Calu3 (cell line): ENCODE measurements at places on chromosomes 3 and 15.
A peak's percentile ranks its signal among the peaks of the same experiment; 100 is the strongest.

- DNase-seq = no peak
Measured at GRCh38 chr15:62071711-62072308, 5.0 kb downstream of the C2CD4A start.

- no peak for DNase-seq
Measured at GRCh38 chr3:184391266-184391665, 11.4 kb downstream of the CHRD start.

DNA sequence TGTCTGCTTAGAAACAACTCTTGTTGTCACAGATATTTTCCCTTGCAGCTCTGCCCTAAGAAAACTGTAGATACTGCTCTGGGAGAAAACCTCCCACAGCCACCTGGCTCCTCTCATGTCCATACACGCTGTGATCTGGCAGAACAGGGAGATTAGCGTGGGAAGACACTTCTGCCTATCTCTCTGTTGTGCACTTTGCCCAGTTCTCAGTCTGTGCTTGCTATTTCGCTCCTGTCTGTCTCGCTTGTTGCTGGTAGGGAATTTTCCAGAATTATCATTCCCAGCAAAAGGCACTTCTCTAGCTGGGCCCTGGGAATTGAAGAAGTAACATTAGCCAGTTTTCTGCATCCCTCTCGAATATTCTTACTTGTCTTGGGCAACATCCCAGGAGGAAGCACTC, 8.1 kb upstream of the GATM start:
- DNase-seq = no peak

DNA sequence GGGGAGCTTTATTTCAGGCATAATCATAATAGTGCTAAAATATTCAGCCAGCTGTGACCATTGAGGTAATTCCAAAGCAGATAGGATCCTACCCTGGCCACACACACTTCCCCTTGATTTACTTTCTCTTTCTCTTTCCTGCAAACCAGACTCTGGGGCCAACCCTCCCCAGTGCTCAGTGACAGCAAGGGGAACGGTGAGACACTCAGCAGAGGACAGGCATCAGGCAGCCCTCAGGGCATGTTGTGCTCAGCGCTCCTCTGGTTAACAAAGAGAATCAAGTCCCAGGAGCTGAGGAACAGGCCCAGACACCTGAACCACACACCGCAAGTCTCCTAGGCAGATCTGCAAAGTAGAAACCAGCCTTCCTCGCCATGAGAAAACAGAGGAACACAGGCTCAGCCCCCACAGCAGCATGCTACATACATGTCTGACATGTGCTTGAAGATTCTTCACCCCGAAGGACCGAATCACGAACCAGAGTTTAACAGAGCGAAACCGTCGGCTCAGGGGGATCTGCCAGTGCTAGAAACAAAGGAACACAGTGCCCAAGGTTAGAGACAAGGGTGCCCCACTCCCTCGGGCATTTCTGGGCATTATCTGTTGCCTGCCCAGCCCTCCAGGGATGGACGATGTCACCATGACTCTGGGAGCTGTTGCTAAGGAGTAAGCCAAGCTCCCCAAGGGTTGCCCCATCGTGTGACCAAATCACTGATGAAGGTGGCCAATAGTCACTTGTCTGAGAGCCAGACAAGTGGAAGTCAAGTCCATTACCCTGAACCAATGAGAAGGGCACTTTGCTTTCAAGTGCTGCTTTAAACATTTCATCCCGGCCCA, 17.5 kb downstream of the HDC start:
- no peak for DNase-seq

DNA sequence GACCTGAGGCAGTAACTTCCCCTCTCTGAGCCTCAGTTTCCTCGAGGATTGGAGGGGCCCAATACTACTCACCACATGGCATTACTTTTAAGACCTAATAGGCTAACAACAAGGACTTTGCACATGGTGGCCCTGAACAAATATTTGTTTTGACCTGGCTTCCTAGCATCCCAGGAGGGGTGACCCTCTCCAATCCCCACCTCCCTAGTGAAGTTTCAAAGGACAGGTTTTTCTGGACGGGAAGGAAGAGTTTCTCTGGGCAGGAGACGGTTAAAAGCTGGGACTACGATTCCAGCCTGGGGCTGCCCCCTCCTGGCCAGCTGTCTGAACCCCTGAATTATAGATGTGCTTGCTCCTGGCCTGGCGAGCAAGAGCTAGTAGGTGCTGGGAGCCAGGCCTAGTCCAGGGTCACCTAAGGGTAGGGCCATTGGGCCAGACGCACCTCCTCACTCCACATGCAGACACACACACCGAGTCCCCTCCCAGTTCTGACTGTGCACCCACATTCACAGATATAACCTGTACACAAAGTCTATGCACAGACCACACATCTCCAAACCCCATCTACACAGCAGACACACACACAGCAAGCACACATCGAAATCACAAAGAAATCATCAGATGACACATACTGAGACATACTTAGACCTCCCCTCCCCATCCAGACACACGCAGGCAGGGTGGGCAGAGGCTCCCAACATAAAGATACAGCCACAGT, 2.7 kb upstream of the ISL2 start:
- peak; percentile 50 for DNase-seq

DNA sequence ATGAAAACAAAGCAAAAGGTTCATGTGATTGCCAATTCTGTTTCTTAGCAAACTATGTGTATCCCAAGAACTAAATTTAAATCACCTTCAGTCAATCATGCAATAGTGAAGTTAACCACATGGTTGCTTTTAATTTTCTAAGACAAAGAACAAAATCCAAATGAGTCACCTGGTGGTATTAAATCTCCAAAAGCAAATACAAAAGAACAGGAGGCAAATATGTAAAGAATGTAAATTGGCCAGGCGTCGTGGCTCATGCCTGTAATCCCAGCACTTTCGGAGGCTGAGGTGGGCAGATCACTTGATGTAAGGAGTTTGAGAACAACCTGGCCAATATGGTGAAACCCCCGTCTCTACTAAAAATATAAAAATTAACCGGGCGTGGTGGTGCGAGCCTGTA, 54.2 kb upstream of the PIK3R4 start:
- peak; percentile 33 for DNase-seq

DNA sequence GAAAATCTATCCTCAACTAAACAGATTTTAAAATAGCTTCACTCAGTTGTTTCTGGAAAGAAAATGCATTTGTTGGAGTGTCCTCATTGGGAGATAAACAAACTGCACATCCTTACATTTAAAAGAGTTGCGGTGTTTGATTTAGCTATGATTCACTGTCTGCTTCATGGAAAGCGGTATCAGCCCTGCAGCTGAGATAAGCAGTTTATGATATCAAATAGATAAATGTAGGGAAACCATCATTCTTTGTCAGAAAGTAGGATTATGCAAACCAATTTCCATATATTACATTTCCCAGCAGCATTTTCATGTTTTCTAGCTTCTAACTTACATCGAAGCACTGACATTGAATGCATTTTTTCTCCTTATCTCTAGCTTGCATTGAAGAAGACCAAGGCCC, 698.9 kb downstream of the DIPK2A start:
- no peak for DNase-seq

DNA sequence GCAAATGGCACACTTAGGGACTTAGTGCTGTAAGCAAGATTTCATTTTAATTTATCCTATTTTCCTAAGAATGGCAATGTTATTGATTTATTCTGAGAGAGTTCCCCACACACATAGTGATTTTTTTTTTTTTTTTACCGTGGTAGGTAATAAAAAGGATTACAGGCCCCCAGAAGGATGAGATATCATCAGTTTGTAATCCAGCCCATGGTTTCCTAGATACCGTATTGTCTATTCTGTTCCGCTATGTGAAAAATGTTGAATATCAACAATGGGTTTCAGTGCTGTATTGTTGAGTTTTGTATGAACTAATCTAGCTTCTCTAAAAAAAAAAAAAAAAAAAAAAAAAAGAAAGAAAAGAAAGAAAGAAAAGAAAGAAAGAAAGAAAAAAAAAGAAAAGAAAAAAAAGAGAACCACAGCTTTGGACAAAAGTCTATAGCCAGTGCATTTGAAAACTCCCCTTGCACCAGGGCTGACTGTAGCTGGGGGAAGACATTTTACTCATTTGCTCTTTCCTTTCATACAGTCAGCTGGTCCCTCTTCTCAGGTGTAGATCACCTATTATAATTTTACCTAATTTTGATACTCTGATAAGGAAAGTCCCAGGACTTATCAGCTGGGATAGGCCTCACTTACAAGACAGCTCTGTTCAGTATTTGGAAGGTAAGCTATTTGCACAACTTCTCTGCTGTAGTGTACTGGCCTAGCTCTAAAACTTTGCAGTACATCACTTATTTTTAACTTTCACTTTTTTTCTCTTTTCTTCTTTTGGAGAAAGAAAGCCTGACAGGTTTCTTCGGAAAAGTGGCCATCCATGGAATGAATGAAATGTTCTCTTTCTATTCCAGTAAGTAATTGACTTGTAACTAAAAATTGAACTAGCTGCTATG, 101.4 kb upstream of the SOX2 start:
- DNase-seq = no peak

- no peak for DNase-seq
Measured at GRCh38 chr3:66121318-66121717, 82.6 kb upstream of the MAGI1 start.

DNA sequence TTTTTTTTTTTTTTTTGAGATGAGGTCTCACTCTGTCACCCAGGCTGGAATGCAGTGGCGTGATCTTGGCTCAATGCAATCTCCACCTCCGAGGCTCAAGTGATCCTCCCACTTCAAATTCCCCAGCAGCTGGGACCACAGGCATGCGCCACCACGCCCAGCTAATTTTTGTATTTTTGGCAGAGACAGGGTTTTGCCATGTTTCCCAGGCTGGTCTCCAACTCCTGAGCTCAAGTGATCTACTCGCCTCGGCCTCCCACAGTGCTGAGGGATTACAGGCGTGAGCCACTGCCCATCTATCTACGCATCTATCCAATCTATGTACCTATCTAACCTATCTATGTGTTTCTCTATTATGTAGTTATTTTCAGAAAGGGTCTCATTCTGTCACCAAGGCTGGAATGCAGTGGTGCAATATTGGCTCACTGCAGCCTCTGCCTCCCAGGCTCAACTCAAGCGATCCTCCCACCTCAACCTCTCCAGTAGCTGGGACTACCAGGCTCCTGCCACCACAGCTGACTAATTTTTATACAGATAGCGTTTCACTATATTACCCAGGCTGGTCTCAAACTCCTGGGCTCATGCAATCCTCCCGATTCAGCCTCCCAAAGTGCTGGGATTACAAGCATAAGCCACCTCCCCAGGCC, 20.2 kb upstream of the GPX1 start:
- DNase-seq = no peak

DNA sequence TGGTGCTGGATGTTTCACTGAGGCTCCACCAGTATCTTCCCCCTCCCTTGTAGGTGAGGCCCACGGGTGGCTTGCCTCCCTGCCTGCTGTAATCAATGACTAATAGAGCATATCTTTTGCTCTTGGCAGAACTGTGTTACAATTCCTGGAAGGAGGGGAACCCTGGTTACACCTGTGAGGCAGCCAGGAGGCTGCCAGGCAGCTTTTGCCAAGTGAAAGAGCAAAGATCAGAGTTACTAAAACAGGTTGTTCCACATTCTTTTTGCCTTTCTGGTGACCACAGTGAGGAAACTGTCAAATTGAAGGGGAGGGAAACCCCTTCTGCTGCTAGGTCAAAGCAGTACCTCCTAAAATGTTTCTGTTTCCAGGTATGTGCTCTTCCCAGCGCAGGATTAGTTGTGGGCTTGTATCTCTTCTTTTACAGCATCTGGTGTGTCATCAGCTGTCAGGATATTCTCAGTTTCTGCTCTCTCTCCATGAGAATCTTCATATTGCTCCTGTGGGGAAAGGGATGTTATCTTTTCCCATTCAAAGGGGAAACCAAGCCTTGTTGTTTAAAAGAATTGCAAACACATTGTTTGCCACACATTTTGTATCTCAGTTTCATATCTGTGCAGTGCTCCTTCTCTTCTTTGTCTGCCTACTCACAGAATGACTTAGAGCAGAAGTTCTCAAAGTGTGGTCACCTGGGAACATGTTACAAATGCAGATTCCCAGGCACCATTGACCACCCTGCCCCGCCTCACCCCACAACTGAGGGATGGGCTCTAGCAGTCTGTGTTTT, 137.4 kb upstream of the UMPS start:
- DNase-seq = peak; percentile 86

- peak; percentile 36 for DNase-seq
Measured at GRCh38 chr15:92845126-92845508, 55.0 kb upstream of the CHD2 start.

GRCh38 chr3:106880206-106880605, 497.0 kb upstream of the CCDC54 start:
- DNase-seq = no peak

- peak; percentile 0 for DNase-seq
Measured at GRCh38 chr15:33022629-33023028, 171.9 kb downstream of the FMN1 start.
